Activated CD4-positive, alpha-beta memory T cell treated with anti-CD3 and anti-CD28 coated beads, Interleukin-2, amount 10 ng/mL, durations not matched to agents 7 days and 5 days (primary cell): ENCODE measurements at places on chromosomes 2 and 18. TPM values are rescaled to one million over a fixed set of nuclear protein-coding genes. Genes with fewer than 3 reads are reported as not detected.

DNA sequence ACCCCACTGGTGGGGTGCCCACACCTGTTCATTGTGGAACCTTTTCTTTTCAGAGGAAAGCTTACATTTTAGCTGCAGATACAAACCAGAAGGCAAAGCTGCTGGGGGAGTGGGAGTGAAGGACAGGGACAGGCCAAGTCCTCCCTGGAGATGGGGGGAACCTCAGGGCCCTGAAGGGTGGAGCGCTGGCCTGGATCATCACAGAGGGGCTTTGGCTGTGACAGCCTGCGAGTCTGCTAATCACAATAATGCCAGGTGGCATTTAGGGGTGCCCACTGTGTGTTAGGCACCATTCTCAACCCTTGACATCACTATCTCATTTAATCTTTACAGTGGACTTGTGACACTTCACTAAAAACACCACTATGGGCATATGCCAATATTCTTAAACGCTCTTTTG lies 27.4 kb downstream of the KCTD1 start:
- no peak for DNase-seq

- DNase-seq, result no peak
Measured at GRCh38 chr2:236307641-236308040, 43.4 kb upstream of the ASB18 start.

GRCh38 chr2:152587187-152587947 lies 129.9 kb downstream of the PRPF40A start:
- DNase-seq, result no peak

DNA sequence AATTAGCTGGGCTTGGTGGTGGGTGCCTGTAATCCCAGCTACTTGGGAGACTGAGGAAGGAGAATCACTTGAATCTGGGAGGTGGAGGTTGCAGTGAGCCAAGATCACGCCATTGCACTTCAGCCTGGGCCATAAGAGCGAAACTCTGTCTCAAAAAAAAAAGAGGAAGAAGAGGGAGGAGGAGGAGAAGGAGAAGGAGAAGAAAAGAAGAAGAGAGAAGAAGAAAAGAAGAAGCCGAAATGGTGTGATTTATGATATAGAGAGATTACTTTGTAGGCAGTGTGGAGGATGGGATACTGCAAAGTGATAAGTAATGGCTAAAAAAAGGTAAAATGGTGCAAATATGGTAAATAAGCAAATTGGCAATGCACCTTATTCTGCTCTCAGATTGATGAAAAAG lies 25.1 kb downstream of the THNSL2 start:
- DNase-seq, result no peak

- no peak for DNase-seq
Measured at GRCh38 chr18:984004-984403, 79.3 kb downstream of the ADCYAP1 start.

DNA sequence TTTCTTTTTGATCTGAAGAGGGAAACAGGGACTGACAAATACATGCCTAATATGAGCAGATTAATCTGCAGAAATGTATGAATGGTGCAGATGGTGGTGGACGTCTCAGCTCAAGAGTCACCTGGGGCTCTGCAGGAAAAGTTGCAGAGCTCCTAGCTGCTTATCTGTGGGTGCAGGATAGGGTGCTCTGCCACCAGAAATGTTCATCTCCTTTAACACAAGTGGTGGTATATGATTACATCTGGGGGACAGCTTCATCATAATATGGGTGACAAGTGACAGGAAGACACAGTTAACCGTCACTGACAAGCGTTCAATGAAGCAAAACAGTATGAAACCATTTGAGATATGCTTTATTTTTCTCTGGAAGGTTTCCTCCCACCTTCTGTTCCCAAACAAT lies 121.2 kb upstream of the LINC00305 start:
- DNase-seq, result no peak

GRCh38 chr2:183029219-183029618 lies 9.0 kb downstream of the NCKAP1 start:
- DNase-seq, result no peak

GRCh38 chr18:56825321-56825720 lies 174.2 kb downstream of the WDR7 start:
- DNase-seq, result no peak

GRCh38 chr2:22281033-22281432 lies 1103.9 kb upstream of the KLHL29 start:
- no peak for DNase-seq

DNA sequence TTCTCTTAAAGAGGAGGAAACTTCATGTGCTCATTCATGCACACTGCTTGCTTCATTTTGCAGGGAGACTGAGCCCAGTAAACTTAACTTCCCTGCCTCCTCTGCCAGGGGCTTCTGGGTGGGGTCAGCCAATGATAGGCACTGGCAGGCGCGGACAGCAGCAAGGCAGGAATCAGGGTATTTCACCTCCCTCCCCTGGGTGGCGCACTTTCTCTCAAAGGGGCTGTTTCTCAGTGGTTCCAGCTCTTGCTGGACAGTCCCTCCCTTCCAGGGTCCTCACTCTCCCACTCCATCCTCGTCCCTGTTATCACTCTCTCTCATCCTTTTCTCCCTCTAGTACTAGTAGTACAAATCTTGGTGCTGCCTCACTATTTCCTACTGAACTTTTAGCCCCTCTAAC lies 320.5 kb upstream of the ZNF521 start:
- DNase-seq, result no peak

DNA sequence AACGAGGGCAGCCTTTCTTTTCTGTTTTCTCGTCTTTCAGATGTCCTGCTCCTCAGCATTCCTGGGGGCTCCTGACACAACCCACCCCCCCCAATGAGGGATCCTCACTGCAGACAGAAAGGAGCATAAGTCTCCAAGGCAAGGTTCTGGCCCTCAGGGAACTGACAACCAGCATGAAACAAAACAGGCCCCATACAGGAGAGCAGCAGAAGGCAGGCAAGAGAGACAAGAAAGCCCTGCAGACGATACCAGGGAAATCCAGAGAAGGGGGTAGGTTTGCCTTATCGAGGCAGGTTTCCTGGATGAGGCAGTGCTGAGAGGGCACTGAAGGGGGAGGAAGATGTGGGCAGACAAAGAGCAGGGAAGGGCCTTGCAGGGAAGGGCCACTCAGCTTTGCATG lies 103.9 kb upstream of the EPAS1 start:
- no peak for DNase-seq

The GPC1 gene
- total RNA-seq, result 5.8 TPM

The FRZB gene
- not detected for total RNA-seq

The DSG1 gene
- not detected for total RNA-seq

The RPRM gene
- not detected for total RNA-seq

The TEKT4 gene
- total RNA-seq, result not detected

The TMEM169 gene
- total RNA-seq, result 3.5 TPM
